ENCODE measurements at places on chromosomes 5 and 9.

GRCh38 chr9:80875947-80876346, 813.4 kb downstream of the TLE1 start:
- no peak for DNase-seq

DNA sequence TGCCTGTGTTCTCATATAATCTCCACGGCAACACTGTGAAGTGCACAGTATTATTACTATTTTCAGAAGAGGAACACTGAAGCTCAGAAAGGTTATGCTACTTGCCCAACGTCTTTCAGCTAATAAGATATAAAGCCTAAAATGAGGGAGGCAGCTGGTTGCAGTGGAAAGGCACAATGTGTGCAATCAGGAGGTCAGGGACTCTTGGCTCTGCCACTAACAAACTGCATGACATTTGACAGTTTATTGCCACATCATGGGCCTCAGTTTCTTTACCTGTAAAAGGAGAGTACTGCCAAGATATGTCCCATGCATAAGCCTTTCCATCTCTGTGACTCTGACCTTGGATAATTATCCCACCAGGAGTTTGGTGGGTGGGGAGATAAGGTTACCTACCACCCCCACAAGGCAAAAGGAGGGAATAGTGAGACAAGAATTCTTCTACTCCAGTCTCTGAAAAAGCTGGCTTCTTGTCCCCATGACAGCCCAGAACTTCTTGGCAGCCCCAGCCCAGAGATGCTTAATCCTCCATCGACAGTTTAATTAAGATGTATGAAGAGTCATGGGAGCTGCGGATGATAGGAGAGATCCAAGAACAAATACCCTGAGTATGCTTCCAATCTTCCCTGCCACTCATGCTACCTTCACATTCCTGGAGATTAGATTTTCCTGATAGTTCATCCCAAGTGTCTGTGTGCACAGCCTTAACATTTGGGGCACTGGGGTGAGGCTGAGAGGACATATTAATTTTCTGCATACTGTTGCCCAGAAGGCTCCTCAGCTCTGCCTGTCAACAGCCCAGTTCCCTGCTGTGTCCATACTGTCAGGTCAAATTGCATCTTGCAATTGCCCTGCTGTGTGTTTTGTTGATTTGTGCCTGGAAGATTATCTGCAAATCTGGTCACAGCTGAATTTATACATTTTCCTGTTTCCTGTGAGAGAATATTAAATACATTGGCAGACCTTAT, 271.2 kb downstream of the FAM114A2 start:
- no peak for DNase-seq

GRCh38 chr9:118561051-118561450, 808.2 kb downstream of the BRINP1 start:
- no peak for DNase-seq

DNA sequence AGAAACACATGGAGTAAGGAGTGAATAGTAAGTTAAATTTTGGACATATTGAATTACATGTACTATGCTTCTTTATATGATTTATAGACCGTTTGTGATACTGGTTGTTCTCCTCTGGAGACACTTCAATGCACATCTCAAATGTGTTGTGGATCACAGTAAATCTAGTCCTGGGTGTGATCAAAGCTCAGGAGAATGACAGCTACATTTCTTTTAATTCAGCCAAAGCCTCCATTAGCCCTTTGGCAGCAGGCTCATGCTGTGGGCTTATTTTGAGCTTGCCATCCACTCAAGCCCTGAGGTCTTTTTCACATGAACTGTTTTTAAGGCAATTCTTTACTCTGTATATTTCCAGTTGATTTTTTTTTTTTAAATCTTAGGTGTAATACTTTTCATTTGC, 34.6 kb upstream of the ACTBL2 start:
- DNase-seq, result no peak

DNA sequence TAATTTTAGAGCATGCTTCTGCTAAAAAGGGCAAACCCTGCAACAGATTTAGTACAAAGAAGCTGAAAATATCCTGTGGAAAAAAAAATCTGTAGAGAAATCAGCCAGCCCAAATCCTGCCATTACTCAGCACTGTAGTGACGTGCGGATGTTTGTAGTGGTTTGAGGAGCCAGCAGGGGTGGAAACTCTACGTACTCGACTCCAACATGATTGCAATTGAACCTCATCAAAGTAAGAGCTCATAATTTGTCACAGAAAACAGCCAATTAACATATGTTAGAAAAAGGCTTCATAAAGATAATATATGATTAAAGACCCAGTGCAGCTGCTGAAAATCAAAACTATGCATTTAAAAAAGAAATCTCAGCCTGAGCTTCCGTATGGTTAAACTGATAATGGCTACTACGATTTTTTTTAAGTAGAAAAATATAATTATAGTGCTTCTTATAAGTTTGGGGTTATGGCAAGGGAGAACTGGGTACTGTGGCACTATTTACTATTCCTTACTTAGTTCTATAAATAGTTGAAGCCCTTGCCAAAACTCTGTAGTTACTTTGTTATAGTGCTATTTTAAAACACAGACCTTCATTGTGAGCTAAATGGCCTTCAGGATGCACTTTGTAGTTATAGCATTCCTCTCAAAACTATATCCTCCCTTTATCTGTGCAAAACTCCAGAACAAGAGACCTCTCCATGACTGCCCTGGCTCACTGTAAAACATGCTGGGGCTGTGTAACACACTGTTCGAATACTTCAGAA, 49.4 kb downstream of the MEF2C start:
- DNase-seq, result peak; percentile 52

DNA sequence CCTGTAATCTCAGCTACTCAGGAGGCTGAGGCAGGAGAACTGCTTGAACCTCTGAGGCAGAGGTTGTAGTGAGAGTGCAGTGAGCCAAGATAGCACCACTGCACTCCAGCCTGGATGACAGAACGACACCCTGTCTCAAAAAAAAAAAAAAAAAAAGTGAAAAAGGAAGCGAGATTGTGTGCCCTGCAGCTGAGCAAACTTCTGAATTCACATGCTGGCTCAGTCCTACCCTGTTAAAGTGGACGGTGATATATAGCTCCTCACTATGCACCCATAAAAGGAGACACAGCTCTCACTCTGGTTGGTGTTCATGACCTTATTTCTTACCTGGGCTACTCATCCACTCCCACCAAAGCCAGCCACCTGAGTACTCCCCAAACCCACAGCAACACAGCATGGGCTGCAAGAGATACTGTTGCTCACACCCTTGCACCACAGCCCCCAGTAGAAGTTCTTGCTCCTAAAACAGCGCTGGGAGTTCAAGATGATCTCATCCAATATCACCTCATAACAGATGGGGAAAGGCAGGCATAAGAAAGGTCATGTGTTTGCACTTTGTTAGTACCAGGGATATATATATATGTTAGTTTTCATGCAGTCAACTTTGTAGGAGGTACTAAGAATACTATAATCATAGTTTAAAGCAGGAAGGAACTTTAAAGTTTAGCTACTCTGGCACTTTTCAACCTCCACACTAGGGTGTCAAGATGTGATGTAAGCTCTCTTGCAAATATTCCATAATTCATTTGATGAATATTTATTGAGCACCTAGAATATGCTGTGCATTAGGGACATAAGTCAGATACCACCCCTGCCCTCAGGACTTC, 4.0 kb downstream of the TTLL11 start:
- no peak for DNase-seq

GRCh38 chr5:149852641-149853330, 91.8 kb downstream of the PDE6A start:
- DNase-seq, result peak; percentile 65

DNA sequence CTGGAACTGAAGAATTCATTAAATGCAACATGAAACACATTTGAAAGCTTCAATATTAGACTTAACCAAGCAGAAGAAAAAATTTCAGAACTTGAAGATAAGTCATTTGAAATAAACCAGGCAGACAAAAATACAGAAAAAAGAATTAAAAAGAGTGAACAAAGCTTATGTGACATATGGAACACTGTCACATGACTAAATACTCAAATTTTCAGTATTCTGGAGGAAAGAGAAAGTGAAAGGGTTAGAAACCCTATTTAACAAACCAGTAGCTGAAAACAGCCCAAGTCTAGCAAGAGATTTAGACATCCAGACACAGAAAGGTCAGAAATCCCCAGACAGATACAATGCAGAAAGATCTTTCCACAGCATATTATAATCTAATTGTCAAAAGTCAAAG, 37.1 kb upstream of the SH3TC2 start:
- peak; percentile 64 for DNase-seq
